ENCODE measurements at places on chromosomes 2 and 18. TPM values are rescaled to one million over a fixed set of nuclear protein-coding genes. Genes with fewer than 3 reads are reported as not detected.

DNA sequence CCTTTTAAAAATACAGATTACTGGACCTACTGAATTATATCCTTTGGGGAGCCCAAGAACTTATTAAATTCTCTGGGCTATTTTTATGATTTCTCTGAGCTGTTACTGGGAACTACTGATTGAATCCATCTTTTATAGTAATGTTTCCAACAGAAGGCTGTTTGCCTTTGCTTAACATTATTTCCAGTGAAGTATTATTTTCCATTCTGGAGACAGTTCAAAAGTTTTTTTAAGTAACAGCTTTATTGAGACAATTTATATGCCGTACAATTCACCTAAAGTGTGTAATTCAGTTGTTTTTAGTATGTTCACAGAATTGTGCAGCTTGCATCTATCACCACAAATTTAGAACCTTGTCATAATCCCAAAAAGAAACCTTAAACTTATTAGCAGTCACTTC lies 100.6 kb downstream of the BABAM2 start:
- DNase-seq, result no peak

REG1A gene
- total RNA-seq, result not detected

DNA sequence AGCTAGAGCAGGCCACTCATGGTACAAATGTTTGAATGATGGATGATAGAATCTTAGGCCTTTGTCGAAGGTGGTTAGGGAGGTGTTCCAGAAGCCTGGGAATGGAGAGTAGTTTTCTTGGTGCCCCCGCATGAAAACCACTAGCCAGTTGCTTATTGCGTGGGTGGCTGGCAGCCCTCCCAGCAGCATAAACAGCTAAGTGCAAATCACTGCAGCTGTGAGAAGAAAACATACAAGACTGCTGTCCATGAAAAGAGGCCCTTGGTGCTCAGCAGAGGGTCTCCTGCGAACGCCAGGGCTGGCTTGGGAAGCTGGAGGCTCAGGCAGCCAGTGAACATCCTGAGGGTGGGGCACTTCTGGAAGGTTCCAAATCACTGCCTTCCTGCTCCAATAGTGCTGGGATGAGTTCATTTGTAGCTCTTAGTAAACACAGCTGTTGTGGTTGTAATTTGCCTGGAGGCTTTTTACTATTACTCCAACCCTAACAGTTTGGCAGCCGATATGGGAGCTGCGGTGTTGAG lies 118.8 kb downstream of the MGAT5 start:
- peak; percentile 99 for DNase-seq

PROKR1 gene
- not detected for total RNA-seq

DNA sequence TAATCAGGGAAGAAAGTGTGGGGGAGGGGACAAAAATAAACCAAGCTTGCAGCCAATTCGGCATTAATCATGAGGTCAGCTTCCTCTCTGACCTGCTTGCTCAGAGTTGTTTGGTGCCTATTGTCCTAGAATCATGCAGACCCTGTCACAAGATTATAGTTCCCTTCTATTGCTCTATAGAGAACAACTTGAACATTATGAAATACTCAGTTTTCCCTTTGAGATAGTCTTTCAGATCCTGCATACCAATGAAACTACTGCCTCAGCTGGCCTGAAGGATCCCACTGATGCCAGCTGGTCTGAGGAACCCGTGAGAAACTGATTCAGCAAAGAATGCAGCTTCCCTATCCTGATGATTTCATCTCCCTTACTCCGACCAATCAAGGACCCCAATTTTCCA lies 955 bp upstream of the BBS5 start:
- peak; percentile 28 for DNase-seq

GRCh38 chr18:3873698-3874097 lies 423.7 kb downstream of the TGIF1 start:
- no peak for DNase-seq

GRCh38 chr2:239399433-239399920 lies 1.3 kb downstream of the HDAC4 start:
- peak; percentile 28 for DNase-seq

DNA sequence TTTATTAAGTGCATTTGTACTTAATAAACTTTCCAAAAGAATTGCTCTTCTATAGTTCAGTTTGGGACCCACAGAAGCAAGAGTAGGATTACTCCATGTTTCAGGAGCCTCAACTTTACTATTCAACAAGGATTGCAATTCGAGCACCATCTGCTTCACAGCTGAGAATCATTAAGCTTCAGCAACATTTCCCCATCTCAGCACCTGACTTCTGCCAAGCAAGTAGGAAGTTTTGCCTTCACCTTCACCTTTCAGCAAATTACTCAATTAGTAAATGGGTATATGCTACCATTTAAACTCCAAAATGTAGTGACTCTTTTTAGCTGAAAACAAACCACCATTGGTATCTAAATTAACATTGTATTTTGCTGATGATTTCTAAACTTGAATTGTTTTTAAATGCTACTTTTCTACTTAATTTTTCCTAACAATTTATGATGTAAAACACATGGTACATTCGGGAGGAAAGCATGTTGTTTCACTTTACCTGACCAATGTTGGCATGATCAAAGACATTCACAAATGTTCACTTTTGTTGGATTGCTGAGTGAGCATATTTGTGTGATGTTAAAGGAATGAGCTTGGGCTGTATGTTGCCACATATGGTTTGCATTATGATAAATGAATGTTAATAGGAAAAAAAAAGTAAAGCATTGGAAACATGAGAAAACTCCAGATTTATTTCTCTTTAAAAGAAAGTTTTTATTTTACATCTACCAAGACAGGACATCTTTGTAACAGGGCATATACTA lies 159.2 kb downstream of the GULP1 start:
- peak; percentile 36 for DNase-seq

DNA sequence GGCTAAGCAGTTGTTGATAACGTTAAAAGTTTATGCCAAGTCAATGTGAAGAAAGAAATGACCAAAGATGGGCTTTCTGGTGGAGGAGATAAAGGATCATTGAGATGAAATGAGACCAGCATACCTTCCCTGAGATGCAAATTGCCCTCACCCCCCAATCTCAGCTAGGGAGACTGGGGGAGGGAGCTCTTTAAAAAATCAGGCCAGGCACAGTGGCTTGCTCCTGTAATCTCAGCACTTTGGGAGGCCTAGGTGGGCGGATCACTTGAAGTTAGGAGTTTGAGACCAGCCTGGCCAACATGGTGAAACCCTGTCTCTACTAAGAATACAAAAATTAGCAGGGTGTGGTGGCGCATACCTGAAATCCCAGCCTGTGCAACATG lies 30.9 kb upstream of the KCMF1 start:
- DNase-seq, result no peak

LRATD1 gene
- 0.12 TPM for total RNA-seq

CRYBA2 gene
- total RNA-seq, result 0.20 TPM

- DNase-seq, result no peak
These were observed 704 bp downstream of the ANKRD53 start for GRCh38 chr2:70979180-70979488.

BCL11A gene
- total RNA-seq, result not detected

CPS1 gene
- 49.3 TPM for total RNA-seq

DNA sequence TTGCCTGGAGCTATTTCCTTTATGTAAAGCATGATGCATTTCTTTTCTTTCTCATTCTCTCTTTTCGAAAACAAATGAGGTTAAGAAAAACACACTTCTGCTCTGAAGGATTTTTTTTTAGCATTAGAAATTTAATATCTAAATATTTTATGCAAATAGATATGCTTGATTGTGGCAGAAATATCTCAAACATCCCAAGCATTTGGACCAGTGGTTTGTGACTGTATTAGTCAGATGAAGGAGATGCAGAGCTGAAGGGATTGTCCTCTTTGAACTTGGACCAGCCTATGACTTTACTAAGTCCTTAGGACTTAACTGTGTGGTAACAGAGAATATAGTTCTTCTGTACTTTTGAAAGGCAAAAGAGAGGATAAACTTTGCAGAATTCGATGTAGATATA lies 335.9 kb upstream of the NT5C1B start:
- DNase-seq, result peak; percentile 80

ZSWIM2 gene
- not detected for total RNA-seq

- DNase-seq, result no peak
These were observed 16.3 kb downstream of the CNDP2 start for GRCh38 chr18:74512321-74513053.

DNA sequence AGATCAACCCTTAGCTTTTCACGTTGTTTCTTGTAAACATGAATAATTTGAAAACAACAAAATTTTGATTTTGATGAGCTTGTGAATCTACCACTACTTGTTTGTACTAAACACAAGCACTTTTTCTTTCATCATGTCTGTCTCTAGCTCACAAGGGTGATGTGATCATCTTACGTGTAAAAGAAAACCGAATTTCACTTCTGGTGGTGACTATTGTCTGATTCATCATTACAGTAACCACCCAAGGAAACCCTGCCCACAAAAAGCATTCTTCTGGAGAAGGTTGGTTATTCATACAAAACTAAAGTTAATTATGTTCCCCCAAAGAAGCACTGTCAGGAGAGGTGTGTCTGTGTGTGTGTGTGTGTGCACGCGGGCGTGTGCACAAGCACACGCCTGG lies 285.4 kb downstream of the ZNF516 start:
- peak; percentile 30 for DNase-seq

DNAH6 gene
- 0.10 TPM for total RNA-seq
